ENCODE measurements at places on chromosomes 1 and 21. TPM values are rescaled to one million over a fixed set of nuclear protein-coding genes. Genes with fewer than 3 reads are reported as not detected.

OR2T29 gene
- not detected for total RNA-seq

POU3F1 gene
- 0.11 TPM for total RNA-seq

USP21 gene
- 25.1 TPM for total RNA-seq

RHCE gene
- total RNA-seq: 1.0 TPM

C1orf87 gene
- not detected for total RNA-seq

VAV3 gene
- 1.3 TPM for total RNA-seq

All from activated CD4-positive, alpha-beta T cell treated with anti-CD3 and anti-CD28 coated beads for 36 hours (primary cell).